Hippocampal formation (tissue), 2 donors: ENCODE measurements at places on chromosomes 1 and 21.

DNA sequence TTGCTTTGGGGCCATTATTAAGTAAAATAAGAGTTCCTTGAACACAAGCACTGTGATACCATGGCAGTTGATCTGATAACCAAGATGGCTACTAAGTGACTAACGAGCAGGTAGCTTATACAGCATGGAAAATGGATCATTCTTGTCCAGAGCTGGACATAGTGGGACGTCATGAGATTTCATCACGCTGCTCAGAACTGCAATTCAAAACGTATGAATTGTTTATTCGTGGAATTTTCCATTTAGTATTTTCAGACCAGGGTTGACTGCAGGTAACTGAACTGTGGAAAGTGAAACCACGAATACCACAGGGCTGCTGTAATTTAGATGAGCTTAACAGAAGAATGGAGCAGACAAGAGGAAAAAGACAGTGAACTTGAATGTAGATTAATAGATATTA is 38.9 kb downstream of the CCDC18 start:
- DNase-seq = no peak

- DNase-seq = no peak
Measured at GRCh38 chr1:209989525-209989924, 51.5 kb downstream of the SYT14 start.

GRCh38 chr1:14479865-14480264 is 118.6 kb upstream of the KAZN start:
- no peak for DNase-seq

DNA sequence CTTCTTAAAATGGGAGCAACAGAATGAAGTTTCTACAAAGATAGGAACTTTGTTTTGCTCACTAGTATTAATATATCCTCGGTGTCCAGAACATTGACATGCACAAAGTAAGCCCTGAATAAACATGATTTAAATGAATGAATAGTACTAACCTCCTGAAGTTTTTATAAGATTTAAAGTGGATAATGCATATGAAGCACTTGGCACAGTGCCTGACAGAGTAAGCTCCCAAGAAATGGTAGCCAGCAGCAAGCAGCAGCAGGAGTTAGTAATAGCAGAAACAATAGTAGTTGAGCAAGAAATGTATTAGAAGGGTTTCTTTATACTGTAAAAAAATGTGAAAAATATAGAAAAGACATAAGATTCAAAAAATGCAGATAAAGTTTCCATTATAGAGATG is 258.1 kb upstream of the C1orf87 start:
- DNase-seq = no peak

- no peak for DNase-seq
Measured at GRCh38 chr1:62926681-62927252, 142.8 kb downstream of the ATG4C start.

DNA sequence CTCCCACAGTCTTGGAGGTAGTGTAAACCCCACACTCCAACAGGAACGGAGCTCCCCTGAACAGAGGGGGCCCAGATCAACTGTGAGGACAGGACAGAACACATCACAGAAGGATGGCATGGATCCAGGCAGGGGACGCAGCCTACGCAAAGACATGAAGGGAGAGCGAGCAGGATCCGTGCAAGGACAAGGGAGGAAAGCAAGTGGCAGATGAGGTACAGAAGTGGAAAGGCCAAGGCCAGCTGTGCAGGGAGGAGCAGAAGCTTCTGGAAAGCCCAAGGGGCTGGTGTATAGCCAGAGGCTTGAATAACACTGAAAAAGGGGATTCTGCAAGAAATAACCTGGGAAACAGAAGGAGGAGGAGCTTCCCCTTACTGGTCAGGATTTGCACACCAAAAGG is 81.2 kb downstream of the SIPA1L2 start:
- no peak for DNase-seq

GRCh38 chr1:88883156-88883555 is 8.2 kb downstream of the GTF2B start:
- DNase-seq = no peak

DNA sequence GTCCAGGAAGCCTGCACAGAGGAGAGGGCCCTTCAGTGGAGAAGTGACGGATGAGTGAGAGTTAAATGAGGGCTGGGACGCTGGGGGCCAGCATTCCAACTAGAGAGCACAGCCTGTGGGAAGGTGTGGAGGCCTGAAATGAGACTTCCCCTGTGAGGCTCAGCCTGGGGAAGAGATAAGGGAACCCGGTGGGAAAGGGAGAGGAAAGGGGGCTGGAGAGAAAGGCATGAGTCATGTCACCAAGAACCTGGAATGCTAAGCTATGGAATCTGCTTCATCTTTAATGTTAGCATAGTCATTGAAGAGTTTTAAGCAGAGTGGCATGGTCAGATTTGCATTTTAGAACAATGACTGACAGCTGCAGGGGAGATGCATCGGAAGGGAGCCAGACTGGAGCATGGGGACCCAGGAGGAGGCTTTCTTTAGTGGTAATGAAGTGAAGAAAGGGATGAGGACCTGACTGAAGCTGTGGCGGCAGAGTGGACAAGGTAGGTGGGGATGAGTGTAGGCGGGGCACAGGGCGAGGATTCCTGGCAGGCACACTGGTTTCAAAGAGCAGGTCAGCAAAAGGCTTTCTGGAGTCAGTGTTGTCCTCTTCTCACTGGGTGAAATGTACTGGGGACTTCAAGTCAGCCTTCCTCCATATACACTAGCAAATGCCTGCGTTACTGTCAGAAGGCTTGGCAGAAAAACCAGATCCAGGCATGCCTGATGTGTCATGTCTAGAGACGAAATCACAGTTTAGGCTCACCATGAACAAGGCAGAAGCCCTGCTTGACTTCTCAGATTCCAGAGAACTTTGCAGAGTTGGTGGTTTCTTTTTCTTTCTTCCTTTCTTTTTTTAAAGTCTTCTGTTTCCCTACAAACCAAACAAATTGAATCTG is 8.0 kb downstream of the RGL1 start:
- no peak for DNase-seq

- no peak for DNase-seq
Measured at GRCh38 chr1:219518168-219518906, 94.6 kb downstream of the ZC3H11B start.

- DNase-seq = no peak
Measured at GRCh38 chr21:34775793-34776192, 107.0 kb downstream of the CLIC6 start.

DNA sequence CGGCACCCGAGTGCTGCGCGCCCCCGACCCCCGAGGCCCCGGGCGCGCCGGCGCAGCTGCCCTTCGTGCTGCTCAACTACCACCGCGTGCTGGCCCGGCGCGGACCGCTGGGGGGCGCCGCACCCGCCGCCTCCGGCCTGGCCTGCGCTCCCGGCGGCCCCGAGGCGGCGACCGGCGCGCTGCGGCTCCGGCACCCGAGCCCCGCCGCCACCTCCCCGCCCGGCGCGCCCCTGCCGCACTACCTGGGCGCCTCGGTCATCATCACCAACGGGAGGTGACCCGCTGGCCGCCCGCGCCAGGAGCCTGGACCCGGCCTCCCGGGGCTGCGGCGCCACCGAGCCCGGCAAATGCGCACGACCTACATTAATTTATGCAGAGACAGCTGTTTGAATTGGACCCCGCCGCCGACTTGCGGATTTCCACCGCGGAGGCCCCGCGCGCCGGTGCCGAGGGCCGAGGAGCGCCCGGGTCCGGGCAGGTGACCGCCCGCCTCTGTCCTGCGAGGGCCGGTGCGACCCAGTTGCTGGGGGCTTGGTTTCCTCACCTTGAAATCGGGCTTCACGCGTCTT is 49.0 kb downstream of the SIM2 start:
- peak; percentile 50 for DNase-seq

GRCh38 chr1:106277786-106278185 is 778.7 kb upstream of the PRMT6 start:
- no peak for DNase-seq

DNA sequence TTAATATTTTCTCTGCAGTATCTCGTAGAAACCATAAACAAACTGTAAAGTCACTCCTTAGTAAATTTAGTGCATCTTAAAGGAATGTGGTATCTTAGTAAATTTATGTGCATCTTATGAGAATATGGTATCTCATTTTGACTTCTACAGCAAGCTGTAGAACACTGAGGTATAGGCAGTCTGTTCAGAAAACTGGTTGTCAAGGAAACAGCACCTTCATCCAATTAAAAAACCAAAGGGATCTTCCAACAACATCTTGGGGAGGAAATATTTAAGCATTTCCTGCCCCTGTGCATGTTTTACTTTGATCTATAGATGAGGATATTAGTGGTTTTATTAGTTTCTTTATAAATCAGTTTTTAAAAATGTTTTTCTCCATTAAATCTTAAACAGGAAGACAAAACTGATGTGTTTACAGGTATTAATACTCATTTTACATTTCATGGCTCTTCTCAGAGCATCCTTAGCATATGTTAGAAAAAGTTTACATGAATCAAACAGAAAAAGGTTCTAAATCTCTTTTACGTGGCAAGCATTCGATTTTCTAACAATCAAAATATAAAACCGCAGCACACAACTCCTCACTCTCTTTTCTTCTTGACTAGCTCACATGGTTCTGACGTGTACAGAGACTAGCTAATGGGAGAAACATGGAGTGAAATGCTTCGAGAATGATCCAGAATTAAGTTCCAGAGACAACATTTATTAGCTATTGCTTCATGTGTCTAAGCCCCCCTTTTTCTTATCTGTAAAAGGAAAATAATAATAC is 668.8 kb downstream of the PTPRC start:
- no peak for DNase-seq

GRCh38 chr1:147641291-147641690 is 29.0 kb downstream of the ACP6 start:
- no peak for DNase-seq

DNA sequence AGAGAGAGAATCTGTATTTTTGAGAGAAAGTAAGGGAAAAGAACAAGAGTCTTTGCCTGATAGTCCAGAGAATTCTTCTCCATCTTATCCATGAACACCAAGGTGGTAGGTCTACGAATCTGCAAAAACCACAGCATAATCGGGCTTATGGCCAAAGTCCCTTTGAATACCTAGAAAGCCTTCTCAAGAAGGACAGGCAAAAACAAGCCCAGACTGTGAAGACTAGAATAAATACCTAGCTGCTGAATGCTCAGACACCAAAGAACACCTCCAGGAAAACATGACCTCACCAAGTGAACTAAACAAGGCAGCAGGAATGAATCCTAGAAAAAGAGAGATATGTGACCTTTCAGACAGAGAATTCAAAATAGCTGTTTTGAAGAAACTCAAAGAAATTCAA is 79.2 kb downstream of the HFM1 start:
- no peak for DNase-seq

- no peak for DNase-seq
Measured at GRCh38 chr1:57835620-57836019, 411.8 kb upstream of the DAB1 start.

DNA sequence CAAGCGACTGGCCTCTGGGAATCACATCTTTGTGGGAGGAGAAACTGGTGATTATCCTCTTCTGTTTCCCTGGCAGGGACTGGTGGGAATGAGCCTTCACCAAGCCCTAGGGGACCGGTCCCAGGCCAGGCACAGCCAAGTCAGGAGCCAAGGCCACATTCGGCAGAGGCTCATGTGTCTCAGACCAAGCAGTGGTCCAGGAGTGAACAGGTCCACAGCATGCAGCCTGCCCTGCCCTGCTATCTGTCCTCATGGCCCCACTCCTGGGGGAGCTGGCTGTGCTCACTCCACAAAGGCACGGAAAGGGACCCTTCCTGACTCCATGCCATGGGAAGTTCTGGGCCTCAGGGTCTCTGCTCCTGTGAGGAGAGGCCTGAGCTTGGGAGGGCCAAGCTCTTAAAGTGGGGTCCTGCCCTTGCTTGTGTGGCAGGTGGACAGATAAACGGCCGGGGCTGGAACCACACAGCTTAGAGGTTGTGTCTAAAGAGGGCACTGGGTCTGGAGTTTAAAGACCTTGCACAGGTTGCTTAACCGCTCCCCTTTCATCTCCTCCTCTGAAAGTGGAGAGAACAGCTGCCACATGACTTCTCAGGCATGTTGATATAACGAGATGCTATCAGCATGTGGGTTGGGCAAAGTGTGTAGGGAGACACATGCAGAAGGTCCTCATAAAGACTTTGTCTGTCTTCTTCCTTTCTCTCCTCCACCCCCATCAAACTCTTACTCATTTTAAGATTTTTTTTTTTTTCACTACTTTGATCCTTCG is 57.5 kb downstream of the CASQ2 start:
- DNase-seq = no peak

- no peak for DNase-seq
Measured at GRCh38 chr1:159913451-159914192, 11.7 kb downstream of the TAGLN2 start.

DNA sequence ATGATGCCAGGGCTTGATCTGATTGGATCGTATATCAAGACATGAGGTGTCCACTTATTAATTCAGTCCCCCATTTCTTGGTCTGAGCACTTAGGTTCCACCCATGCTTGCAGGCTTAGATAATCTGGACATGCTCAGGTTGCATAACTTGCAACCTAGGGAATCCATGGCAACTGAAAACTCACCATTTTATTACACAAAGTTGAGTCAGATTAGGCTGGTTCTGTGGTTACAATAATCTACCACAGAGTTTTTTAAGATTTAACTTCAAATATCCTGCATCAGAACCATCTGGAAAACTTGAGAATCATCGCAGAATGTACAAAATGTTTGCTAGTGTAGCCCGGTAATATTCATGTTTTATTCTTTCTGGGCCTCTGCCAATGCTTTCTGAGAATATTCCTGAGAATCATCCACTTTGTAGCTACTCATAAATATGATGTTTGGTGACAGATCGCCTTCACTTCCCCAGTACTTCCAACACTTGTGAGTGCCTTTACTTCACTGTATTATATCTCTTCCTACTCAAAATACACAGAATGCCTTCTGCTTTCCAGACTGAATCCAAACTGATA is 707.2 kb upstream of the ADAMTS5 start:
- DNase-seq = no peak

DNA sequence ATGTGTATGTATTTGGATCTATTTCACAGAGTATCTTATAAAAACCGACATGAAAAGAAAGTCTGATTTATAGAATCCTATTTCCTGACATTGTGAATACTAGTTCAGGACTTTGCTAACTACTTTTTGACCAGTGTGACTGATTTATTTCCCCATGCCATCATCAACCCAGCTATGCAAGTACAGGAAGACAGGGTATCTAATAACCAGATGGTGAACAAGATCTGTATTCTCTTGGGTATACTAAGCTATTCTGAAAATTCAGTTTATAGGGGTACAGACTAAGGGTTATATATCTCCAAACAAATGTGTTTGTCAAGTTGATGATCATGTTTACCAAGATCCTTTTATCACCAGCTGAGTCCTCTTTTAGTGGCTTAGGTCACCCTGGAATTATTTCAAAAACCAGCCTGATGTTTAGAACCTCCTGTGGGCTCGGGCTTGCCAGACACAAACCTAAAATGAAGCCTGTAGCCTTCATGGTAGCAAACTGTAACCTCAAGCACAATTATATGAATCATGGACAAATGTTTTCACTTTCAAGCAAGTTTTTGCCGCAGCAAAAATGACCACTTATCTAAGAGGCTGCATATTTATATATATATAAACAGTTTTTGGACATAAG is 185.1 kb downstream of the FGGY start:
- no peak for DNase-seq

GRCh38 chr1:239558559-239558958 is 172.2 kb downstream of the CHRM3 start:
- no peak for DNase-seq

- DNase-seq = no peak
Measured at GRCh38 chr1:117138561-117138960, 17.0 kb upstream of the TRIM45 start.

- no peak for DNase-seq
Measured at GRCh38 chr1:163163881-163164582, 38.7 kb downstream of the RGS5 start.

GRCh38 chr1:155078469-155079209 is at the start of gene EFNA3:
Gene EFNA3 (plus strand): TSS chr1:155078837. CDS start chr1:155078942, 105 bp downstream.
- DNase-seq = peak; percentile 35

- no peak for DNase-seq
Measured at GRCh38 chr21:29296446-29296845, 2.3 kb upstream of the BACH1 start.

GRCh38 chr21:41054018-41054578 is 113.9 kb upstream of the BACE2 start:
- no peak for DNase-seq
